Chondrocyte (in vitro differentiated cells): ENCODE measurements at places on chromosomes 4 and X. TPM values are rescaled to one million over a fixed set of nuclear protein-coding genes. Genes with fewer than 3 reads are reported as not detected.

DNA sequence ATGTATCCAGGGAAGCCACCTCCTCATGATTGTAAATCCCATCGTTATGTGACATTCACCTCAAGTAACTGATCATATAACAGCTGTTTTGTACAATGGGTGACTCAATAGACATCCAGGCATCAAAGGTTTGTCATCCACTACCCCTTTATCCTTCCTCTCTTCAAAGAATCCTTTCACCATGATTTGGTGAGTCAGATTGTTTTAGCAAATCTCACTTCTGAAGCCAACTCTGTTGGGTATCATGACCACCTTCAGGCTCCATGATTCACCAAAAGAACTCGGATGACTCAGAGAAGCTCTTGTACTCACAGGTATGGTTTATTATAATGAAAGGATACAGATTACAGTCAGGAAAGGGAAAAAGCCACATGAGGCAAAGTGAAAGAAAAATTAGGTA, 132.1 kb downstream of the PWWP3B start:
- no peak overlapping the region for H3K4me3 ChIP-seq
- no peaks in the 10 kb centered on the region for H3K36me3 ChIP-seq
- H3K27ac ChIP-seq = no peak overlapping the region
- no peak for DNase-seq

- no peak overlapping the region for H3K4me3 ChIP-seq
- H3K36me3 ChIP-seq = no peaks in the 10 kb centered on the region
- no peaks in the 10 kb centered on the region for H3K27me3 ChIP-seq
- H3K4me1 ChIP-seq = no peaks in the 10 kb centered on the region
- DNase-seq = no peak
Observed at GRCh38 chrX:78092296-78092695, 11.8 kb upstream of the PGK1 start.

DNA sequence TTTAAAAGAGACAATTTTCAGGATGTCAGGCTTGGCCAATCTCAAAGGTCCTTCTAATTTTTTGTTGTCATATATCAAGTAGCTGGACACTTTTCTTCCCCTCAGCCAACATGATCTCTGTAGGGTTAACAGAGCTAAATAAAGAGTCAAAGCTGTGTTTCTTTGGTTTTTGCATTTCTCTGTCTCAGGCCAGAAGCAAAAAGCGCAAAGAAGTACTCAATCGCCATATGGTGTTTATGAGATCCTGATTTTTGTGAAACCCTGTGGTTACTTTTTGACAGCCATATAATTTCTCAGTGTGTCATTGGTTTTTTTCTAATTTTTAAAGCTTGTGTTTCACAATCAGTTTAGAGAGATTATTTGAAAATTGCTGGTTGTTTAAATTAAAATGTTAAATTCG, 111.9 kb downstream of the MAPK10 start:
- no peaks in the 10 kb centered on the region for H3K27me3 ChIP-seq
- H3K4me1 ChIP-seq = peaks cover 6% of the 10 kb centered on the region
- H3K4me3 ChIP-seq = no peak overlapping the region
- H3K36me3 ChIP-seq = no peaks in the 10 kb centered on the region

- no peak overlapping the region for H3K27ac ChIP-seq
- peaks cover 5% of the 10 kb centered on the region for H3K36me3 ChIP-seq
- peaks cover 44% of the 10 kb centered on the region for H3K27me3 ChIP-seq
- no peaks in the 10 kb centered on the region for H3K4me1 ChIP-seq
- DNase-seq = no peak
- no peak overlapping the region for H3K4me3 ChIP-seq
Observed at GRCh38 chr4:7638489-7638888, 203.8 kb upstream of the PSAPL1 start.

- DNase-seq = no peak
- no peaks in the 10 kb centered on the region for H3K27me3 ChIP-seq
- no peak overlapping the region for H3K4me3 ChIP-seq
- H3K4me1 ChIP-seq = peaks cover 14% of the 10 kb centered on the region
Observed at GRCh38 chr4:186015212-186015817, 53.6 kb upstream of the TLR3 start.

DNA sequence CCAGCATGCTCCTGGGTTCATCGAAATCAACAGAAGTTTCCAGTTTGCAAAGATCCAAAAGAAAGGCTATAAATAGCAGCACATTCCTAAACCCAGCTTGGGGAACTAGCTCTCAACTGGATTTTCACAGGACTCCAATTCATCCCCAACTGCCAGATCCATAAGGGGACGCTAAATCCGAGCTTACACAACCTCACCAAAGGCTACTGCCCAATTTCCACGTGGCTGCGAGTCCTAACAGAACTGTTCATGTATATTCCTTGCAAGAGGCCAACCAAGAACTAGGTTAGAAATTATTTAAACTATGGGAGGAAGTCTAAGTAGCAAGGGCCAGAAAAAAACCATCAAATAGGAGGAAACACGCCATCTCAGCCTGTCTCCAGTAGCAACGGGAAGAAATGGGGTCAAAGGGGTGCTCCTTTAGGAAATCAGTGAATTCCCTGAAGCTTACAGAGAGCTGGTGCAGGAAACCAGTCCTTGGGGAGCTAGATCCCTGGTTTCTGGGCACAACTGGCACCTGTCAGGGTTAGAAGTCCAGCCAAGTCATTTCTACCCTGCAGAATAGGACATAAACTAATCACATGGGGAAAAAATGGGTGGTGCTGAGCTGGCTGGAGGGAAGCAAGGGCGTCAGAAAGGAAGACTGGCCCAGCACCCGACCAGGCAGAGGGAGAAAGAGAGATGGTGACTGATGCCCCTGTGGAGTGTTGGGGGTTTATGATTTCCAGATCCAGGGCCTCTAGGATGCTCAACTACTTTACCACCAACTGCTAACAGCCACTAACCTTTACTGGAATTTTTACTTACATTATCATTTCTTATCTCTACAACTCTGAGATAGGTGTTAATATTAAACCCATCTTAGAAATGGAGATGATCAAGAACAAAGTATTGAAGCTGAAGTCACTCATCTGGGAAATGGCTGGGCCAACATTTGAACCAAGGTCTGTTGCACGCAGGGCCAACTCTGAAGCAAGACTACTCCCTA, 20.5 kb downstream of the RELL1 start:
- DNase-seq = no peak
- peaks cover 60% of the 10 kb centered on the region for H3K4me1 ChIP-seq
- H3K4me3 ChIP-seq = no peak overlapping the region
- no peaks in the 10 kb centered on the region for H3K36me3 ChIP-seq
- peak overlapping the region; percentile 59 for H3K27ac ChIP-seq
- no peaks in the 10 kb centered on the region for H3K27me3 ChIP-seq

DNA sequence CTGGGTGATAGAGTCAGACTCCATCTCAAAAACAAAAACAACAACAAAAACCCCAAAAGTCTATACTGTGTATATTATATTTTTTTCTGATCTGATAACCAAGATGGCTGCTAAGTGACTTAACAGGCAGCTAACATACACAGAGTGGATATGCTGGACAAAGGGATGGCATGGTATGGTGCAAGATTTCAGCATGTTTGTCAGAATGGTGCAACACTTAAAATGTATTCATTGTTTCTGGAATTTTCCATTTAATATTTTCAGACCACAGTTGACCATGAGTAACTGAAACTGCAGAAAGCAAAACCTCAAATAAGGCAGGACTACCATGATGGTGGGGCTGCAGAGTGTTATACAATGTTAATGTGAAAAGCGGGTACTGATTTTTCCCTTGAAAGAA, 6.1 kb upstream of the BOD1L1 start:
- H3K36me3 ChIP-seq = no peaks in the 10 kb centered on the region
- peaks cover 16% of the 10 kb centered on the region for H3K27me3 ChIP-seq
- no peak for DNase-seq
- H3K27ac ChIP-seq = no peak overlapping the region

DNA sequence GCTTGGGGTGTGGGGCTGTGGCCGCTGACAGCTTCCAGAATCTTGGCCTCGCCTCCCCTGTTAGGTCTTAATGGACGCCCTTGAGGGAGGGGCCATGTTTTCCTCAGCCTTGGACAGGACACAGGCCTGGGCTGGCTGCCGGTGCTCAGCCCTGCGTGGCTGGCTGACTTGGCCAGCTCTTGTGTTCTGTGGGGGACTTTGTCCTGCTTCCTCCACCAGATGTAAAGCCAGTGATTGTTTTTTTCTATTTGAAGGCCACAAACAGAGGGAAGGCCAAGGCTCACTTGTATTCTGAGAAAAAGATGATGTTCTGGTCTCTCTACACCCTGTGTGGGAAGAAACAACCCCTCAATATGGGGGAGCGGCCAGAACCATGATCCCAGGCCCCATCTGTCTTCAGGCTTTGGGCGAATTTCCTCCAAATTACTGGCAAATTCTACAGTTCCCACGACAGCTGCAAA, 71.3 kb downstream of the HTRA3 start:
- H3K4me1 ChIP-seq = peaks cover 5% of the 10 kb centered on the region
- no peak overlapping the region for H3K4me3 ChIP-seq
- peaks cover 2% of the 10 kb centered on the region for H3K27me3 ChIP-seq
- no peak overlapping the region for H3K27ac ChIP-seq
- H3K36me3 ChIP-seq = peaks cover 2% of the 10 kb centered on the region

CFAP47 gene
- not detected in 3 replicates for total RNA-seq

HS3ST1 gene
- total RNA-seq = not detected in 3 replicates
